ENCODE measurements at places on chromosomes 4 and X. TPM values are rescaled to one million over a fixed set of nuclear protein-coding genes. Genes with fewer than 3 reads are reported as not detected.
A peak's percentile ranks its signal among the peaks of the same experiment; 100 is the strongest.

- DNase-seq = peak; percentile 15
Measured at GRCh38 chrX:133726211-133726630, 259.2 kb downstream of the GPC3 start.

- DNase-seq = no peak
Measured at GRCh38 chr4:110770353-110770752, 147.5 kb upstream of the PITX2 start.

DNA sequence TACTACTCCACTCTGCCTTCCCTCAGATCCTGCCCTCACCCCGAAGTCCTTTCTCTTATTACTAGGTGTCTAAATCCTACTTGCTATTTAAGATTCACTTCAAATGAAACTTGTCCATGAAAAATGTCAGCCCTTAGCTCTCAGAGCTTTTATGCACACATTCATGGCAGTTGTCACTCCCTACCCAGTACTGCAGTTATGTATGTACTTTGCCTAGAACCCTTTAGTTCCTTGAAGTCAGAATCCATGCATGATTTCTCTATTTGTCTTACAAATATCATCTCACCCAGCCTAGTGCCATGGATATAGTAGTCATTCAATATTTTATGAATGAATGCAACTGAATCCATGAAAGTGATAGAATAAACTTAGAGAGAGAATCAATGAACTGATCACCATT is 3.3 kb upstream of the EPGN start:
- DNase-seq = no peak

- no peak for DNase-seq
Measured at GRCh38 chr4:48565362-48566033, 75.4 kb downstream of the ZAR1 start.

GRCh38 chr4:40594261-40595178 is 35.1 kb downstream of the RBM47 start:
- no peak for DNase-seq

DNA sequence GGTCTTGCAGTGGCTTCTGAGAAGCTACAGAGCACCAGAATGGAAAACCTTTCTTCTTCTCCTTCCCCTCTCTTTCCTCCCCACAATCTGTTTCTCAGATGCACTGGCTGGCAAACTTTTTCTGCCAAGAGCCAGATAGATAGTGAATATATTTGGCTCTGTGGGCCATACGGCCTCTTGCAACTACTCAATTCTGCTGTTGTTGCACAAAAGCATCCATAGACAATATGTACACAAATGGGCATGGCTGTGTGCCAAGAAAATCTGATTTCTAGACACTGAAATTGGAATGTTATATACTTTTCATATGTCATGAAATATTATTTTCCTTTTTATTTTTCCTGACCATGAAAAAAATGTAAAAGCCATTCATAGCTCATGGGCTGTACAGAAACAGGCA is 3.1 kb downstream of the PHEX start:
- no peak for DNase-seq

- DNase-seq = no peak
Measured at GRCh38 chrX:118751950-118752783, 24.8 kb downstream of the IL13RA1 start.

GRCh38 chrX:150060406-150060805 is 122.1 kb upstream of the EOLA2 start:
- DNase-seq = no peak

- no peak for DNase-seq
Measured at GRCh38 chr4:149166365-149166764, 649.3 kb downstream of the IQCM start.

- no peak for DNase-seq
Measured at GRCh38 chr4:8765084-8765483, 106.6 kb downstream of the HMX1 start.

- DNase-seq = peak; percentile 56
Measured at GRCh38 chr4:157045507-157046127, 30.3 kb upstream of the GLRB start.

DNA sequence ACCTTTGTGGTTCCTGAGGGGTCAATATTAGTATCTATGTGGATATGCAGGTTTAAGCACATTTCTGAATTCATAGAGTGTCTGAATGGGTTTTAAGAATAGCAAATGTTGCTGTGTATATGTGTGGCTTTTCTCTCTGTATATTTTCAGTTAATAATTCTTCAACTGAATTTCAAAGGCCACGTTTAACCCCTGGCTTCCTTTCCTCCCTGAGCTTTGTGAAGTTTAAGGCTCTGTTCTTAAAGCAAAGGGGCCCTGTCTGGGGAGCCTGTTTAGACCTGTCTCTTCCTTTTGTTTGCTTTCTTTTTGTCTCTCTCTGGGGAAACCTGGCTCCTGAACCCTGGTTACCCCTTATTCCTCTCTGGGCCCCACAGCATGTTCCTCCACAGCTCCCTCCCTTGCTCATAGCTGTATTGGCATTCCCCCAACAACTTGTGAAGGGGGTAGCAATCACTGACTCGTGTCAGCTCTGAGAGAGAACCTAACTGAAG is 139.1 kb downstream of the COL4A6 start:
- peak; percentile 40 for DNase-seq

- no peak for DNase-seq
Measured at GRCh38 chr4:81366779-81367178, 104.9 kb downstream of the RASGEF1B start.

- peak; percentile 34 for DNase-seq
Measured at GRCh38 chr4:87465739-87466366, 43.5 kb downstream of the NUDT9 start.

- DNase-seq = no peak
Measured at GRCh38 chr4:158945529-158946108, 157.3 kb upstream of the RAPGEF2 start.

- no peak for DNase-seq
Measured at GRCh38 chrX:16304751-16305150, 137.5 kb downstream of the MAGEB17 start.

GRCh38 chr4:20252656-20253282 is 1.1 kb downstream of the SLIT2 start:
- no peak for DNase-seq

GRCh38 chr4:29043411-29043810 is 1676.8 kb upstream of the PCDH7 start:
- no peak for DNase-seq

DNA sequence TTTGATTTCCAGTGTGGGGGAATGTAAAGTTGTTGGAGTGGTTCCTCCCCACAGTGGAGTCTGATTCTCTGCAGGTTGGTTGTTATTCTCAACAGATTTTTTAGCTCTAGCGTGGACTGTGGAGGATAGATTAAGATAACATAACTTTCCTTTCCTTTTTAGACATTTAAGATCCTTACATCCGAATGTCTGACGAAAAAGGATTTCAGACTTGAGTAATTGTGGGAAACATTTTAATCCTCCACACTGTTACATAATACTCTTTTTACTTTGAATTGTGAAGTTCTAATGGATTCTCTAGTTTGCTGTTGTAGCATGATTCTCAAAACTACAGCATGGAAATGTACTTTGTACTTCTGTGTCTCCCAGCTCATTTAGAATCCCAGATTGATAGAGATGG is 107.8 kb downstream of the ARHGAP10 start:
- DNase-seq = no peak

Gene RNF212
- not detected for total RNA-seq

Gene NPY1R
- total RNA-seq = 16.6 TPM

Gene FGB
- total RNA-seq = not detected

Gene PPP4R3C
- not detected for total RNA-seq

Measured in Caki2 (cell line).